ENCODE measurements at places on chromosomes 7 and 10.

DNA sequence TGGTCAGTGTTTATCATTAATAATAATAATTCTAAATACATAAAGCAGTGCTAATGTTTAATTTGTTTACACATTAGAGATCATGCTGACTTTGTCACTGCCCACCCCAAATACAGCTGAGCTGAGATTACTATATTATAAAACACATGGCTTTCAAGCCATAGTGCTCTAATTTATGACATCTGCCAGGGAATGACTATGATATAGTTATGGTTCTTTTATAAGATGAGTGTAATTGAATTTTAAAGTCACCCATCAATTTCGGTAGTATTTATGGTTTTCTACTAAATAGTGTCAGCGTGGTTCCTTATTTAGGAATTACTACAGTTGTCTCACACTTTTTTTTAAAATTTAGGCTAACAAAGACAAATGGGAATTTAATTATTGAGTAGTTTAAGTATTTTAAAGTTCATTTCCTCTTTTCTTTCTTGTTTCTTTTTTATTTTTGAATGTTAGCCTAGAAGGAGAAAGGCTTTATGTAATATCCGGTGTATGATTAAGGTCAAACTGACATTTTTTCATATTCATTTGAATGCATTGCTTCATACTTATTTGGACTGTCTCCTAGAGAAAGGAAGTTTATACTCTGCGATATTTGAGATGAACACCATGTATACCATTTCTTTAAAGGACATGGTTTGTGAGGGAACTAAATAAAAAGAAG, 3.9 kb downstream of the CDK14 start:
- DNase-seq = no peak

GRCh38 chr7:37269711-37270508, 178.8 kb downstream of the ELMO1 start:
- DNase-seq = no peak

- DNase-seq = no peak
Measured at GRCh38 chr7:105693576-105693975, 112.3 kb upstream of the EFCAB10 start.

- DNase-seq = no peak
Measured at GRCh38 chr7:12609561-12609960, 39.0 kb downstream of the SCIN start.

GRCh38 chr10:60806921-60807320, 28.6 kb downstream of the CDK1 start:
- DNase-seq = no peak

DNA sequence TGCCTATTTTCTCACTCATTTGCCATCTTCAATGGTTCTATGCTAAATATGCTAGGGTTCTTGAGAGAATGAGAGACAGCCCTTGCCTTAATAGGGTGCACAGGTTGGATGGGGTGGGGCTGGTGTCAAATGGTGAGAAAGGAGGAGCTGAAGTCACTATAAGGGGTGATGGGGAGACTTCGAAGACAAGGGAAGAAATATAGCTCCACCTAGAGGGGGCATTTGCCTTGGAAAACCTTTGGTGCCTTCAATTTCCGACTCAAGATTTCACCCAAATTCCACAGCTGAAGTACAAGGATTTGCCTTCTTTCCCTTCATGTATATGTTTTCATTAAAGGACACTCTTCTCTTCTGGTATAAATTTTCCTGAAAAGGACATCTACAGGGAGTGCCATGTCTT, 5.6 kb downstream of the PTN start:
- DNase-seq = no peak

- no peak for DNase-seq
Measured at GRCh38 chr7:151658778-151659177, 139.1 kb upstream of the RHEB start.

DNA sequence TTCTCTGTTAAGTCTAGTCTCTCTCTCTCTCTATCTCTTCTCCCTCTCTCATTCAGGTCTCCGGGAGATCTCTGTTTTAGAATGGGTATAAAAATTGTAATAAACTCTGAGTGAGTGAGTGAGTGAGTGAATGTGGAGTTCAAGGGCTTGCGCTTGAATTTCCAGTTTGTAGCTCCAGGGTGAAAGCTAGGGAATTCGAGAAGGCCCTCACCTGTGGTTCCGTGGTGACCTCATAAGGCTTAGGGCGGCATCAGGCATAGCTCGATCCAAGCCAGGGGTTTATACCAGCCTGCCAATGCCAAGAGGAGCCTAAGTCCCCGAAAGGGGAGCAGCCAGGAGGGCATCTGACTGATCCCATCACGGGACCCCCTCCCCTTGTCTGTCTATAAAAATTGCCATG, 456 bp downstream of the AKR1B15 start:
- no peak for DNase-seq

DNA sequence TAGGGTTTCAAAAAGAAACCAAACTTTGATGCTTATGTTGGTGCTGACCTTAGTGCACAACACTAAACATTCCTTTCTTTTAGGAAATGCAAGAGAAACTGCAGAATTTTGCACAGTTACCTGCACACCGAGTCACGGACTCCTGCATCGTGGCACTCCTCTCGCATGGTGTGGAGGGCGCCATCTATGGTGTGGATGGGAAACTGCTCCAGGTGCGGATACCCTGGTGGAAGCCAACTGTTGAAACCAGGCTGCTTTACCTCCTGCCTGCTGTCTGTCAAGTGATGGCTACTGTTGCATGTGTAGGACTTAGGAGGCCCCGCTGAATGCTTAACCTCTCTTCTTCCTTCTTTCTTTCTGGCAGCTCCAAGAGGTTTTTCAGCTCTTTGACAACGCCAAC, 11.7 kb downstream of the CASP2 start:
- no peak for DNase-seq

DNA sequence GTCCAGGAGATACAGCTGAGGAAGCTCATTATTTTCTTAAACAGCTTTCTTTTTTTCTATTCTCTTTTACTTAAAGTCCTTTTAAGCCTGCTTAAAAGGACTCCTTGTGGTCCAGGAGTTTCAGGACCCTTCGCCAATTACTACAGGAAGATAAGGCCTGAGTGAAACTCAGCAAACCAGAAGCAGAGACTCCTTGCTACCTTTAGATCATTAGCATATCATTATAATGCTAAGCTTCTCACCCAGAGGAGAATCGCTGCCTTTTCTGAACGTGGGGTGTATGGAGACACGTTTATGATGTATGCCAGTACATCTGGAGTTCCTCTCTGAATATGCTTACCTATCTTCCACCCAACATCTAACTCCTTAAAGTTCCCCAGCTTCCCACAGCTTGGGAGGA, 47.5 kb downstream of the ANKMY2 start:
- DNase-seq = no peak

- DNase-seq = no peak
Measured at GRCh38 chr10:95341716-95342130, 50.9 kb upstream of the PDLIM1 start.

DNA sequence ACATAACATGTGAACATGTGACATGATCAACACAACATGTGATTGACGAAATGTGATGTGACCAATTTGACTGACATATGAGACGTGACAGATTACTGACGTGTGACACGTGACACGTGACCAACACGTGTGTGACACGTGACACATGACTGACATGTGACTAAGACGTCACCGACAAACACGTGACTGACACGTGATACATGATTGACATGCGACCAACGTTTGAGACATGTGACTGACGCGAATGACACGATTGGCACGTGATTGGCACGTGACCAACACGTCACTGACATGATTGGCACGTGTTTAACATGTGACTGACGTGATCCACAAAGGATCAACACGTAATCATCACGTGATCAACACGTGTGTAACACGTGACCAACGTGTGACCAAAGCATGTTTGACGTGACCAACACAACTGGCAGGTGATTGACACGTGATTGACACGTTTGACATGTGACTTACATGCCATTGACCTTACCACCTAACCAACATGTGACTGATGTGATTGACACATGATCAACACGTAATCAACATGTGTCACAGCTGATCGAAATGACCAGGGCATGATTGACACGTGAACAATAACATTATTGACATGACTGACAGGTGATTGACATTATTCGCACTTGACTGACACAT, 23.7 kb downstream of the CRPPA start:
- DNase-seq = no peak

DNA sequence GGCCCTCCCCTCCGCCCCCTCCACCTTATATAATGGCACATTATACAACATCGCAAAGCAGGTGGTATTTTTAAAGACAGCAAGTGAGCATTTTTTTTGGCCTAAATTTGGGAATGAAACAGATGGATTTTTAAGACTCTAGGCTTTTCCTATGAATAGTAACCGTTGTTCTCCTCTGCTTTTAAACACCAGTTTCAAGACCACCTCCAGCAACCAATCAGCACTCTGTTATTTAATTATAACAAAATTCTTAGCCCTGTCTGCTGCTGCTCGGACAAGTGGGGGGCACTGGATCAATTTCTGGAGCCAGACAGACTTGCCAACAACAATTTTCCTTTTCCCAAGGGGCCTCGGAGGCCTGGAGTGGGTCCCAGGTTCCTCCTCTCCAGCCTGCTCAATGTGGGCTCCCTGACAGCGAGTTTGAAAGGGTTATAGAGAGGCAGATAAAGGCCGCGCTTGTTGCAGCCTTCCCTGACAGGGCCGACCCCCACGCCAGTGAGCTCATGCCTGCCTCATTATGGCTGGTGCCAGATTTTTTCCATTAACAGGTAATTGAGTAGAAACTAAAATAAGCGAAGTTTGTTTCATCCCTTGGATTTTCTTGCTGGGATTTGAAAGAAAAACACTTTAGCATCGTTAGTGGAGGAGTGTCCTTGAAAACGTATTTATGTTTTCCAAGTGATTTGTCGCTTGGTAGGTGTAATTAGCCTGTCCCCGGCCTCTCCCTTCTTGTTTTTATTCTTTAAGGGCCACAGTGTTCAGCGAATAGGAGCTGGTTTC, 227.3 kb downstream of the TCF7L2 start:
- no peak for DNase-seq

DNA sequence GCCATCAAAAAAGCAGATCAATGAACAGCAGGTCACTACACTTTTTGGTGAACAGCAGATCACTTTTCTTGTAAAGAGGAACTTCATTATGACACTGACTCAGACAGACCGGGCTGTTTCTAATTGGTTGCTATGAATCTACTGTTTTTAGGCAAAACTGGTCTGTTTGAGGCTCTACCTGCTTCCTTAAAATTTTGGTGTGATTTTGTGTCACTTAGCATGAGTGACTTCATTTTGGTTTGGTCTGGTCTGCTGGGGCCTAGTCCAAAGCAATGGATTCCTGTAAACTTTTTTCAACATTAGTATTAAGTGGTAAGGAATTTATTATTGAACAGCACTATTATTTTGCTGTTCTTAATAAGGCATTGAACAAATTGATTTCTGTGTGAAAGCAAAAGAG, 41.8 kb upstream of the C10orf71 start:
- no peak for DNase-seq

GRCh38 chr7:95874129-95874528, 101.8 kb downstream of the DYNC1I1 start:
- DNase-seq = no peak

- DNase-seq = no peak
Measured at GRCh38 chr10:43905512-43906236, 257.0 kb upstream of the ZNF32 start.

GRCh38 chr10:131260031-131260430, 51.5 kb downstream of the TCERG1L start:
- DNase-seq = no peak

DNA sequence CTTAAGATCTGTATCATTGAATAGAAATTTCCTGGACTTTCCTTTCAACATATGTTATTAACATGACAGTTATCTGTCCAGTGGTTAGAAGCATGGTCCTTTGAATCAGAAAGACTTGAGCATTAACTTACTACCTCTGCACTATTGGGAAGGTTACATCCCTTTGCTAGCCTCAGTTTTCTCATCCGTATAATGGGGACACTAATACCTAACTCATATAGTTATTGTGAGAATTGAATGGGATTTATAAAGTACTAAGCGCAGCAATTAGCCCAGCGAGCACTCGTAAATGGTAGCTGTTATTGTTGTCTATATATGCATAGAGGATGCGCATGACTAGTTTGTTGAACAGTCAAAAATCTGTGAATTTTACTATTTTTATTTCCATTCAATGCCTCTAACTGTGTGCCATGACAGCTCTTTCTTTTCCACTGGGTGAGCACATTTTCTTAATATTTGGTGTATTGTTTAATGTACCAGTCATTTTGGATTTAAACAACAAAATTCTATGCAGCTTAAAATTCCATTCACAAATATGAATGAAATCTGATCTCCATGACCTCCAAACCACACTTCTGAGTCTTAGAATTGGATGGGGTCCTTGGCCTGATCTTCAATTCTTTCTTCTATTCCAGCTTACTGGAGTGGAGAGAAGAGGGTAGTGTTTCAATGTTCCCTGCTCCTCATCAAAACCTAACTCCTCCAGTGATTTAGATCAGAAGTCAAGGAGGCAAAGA, 65.0 kb downstream of the CACNB2 start:
- no peak for DNase-seq

GRCh38 chr10:101959346-101959916, 96.5 kb downstream of the ARMH3 start:
- DNase-seq = no peak

DNA sequence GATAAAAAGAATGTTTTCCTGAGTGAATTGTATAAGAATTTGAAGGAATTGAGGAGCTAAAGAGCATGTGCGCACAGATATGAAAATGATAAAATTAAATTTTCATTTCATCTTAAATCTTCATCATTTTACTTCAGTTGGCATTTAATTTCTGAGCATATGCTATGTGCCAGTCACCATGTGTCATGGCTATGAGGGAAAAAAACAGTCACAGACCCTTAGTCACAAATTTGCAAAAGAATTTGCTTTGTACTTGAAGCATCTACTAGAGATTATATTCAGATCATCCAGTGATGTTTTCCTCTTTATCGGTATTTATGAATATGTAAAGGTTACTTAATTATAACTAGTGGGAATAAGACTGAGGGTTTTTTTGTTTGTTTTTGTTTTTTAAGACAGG, 29.8 kb downstream of the VCL start:
- no peak for DNase-seq

DNA sequence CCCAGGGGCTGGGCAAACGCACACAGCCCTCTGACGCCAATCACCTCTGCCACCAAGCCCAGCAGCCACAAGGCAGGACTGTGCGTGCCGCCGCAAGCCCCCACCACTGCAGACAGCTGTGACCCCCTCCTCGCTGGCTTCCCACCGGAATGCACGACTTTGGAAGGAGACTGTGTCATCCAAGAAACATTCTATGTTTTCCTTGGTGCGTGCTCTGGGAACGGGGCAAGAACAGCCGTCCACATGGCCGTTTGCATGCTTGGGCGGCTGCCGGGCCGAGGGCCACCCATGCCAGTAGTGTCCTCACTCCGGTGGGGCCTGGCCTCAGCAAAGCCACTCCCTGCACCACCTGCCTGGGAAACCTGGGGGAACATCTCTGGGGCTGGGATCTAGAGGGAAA, 17.6 kb upstream of the ELN start:
- no peak for DNase-seq

All from esophagus squamous epithelium (tissue), 5 donors.